ENCODE measurements at places on chromosomes 2 and 18. TPM values are rescaled to one million over a fixed set of nuclear protein-coding genes. Genes with fewer than 3 reads are reported as not detected.

INPP5D gene
- total RNA-seq: 16.0 TPM

DNA sequence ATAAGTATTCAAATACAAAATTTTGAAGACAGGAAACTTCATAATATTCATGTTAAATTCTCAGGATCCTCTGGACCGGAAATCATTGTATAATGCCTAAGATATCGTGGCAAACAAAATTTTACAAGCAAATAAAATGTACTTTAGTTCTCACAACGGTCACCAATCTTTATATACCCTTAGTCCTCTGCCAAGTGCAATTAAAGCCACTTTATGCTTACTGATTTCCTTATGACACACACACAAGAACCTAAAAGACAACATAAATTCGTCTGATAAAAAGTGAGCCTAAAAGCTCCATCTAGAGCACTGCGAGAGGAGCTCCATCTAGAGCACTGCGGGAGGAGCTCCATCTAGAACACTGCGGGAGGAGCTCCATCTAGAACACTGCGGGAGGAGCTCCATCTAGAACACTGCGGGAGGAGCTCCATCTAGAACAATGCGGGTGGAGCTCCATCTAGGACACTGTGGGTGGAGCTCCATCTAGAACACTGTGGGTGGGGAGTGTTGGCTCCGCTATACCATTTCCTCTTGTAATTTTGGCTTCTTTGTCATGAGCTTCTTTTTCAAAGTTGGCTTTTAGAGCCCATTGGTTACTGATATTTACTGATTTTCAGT lies 15.9 kb downstream of the ATP8B1 start:
- peaks cover 70% of the 10 kb centered on the region for H3K4me1 ChIP-seq
- H3K36me3 ChIP-seq: no peaks in the 10 kb centered on the region
- no peak overlapping the region for H3K4me3 ChIP-seq
- DNase-seq: no peak

DNA sequence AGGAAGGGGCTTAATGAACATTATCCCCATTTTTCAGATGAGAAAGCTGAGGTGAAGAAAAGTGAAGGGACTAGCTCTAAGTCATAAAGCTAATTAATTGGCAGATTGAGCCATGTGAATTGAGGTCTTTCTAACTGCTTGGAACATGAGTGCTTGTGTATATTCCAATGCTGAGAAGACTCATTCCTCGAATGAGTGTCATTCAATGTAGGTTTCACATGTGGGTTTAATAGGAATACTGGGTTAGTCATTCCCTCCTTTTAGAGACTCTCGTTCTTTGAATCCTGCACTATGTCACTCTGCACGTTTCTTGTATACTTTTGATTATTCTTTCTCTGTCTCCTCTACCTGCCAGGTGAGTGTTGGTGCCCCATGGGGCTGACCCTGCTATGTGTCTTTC lies 218.2 kb downstream of the HRH4 start:
- no peaks in the 10 kb centered on the region for H3K27me3 ChIP-seq
- no peak overlapping the region for H3K27ac ChIP-seq
- no peaks in the 10 kb centered on the region for H3K36me3 ChIP-seq
- H3K4me3 ChIP-seq: no peak overlapping the region

GRCh38 chr2:31933066-31933465 lies 77.7 kb downstream of the MEMO1 start:
- peaks cover 4% of the 10 kb centered on the region for H3K4me1 ChIP-seq
- no peak overlapping the region for H3K27ac ChIP-seq
- no peak for DNase-seq
- H3K4me3 ChIP-seq: no peak overlapping the region
- H3K27me3 ChIP-seq: no peaks in the 10 kb centered on the region
- no peaks in the 10 kb centered on the region for H3K36me3 ChIP-seq

DNA sequence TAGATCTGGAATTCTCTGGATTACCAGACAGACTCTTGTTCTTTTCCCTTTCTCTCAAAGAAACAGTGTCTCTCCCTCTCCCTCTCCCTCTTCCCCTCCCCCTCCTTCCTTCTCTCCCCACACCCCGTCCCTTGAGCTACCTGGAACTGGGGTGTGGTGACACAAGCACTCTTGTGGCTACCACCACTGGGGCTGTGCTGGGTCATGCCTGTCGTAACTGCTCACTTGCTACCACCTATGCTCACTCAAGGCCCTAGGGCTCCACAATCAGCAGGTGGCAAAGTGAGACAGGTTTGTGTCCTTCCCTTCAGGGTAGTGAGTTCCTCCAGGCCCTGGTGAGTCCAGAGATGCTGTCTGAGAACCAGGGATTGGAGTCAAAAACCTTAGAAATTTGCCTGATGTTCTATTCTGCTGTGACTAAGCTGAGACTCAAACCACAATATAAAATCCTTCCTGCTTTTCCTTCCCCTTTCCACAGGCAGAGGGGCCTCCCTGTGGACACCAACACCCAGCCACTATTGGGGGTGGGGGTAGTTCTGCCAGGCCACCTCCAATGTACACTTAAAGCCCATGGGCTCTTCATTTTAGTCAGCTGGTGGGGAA lies 70.8 kb downstream of the OXER1 start:
- H3K4me1 ChIP-seq: no peaks in the 10 kb centered on the region
- DNase-seq: no peak
- H3K27ac ChIP-seq: no peak overlapping the region
- H3K27me3 ChIP-seq: no peaks in the 10 kb centered on the region

All from esophagus squamous epithelium (tissue), 5 donors.